Activated naive CD4-positive, alpha-beta T cell treated with anti-CD3 and anti-CD28 coated beads, Interleukin-2, amount 50 U/mL, for 72 hours (primary cell): ENCODE measurements at places on chromosomes 4 and X.

DNA sequence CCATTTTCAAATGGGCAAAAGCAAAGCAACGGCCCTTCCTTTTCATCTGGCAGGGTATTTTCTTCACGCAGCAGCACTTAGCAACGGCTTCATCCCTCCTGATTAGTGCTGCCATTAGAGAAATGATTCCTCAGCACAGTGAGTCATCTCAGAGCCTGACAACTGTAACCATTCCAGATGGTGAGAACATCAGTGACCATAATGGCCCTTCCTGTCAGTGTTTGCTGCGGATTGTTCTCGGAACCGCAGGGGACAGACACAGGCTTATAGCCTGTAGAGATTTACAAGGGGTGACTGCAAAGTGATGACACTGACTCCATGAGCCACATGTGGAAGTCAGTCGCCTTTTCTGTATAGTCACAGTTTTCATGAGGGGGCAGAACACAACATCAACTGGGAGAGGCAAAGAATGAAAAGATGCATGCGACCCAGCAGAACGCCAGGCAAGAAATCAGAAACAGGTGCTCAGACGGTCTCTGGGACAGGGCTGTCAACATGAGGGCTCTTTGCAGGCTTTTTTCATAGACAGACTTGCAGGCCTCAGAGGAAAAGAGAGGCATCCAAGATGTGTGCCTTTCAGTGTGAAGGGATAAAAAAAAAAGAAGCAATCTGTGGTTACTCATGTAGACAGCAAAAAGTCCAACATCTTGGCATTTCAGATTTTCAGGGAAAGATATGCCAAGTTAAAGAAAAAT is 69.9 kb upstream of the FBXW7 start:
- DNase-seq = no peak

DNA sequence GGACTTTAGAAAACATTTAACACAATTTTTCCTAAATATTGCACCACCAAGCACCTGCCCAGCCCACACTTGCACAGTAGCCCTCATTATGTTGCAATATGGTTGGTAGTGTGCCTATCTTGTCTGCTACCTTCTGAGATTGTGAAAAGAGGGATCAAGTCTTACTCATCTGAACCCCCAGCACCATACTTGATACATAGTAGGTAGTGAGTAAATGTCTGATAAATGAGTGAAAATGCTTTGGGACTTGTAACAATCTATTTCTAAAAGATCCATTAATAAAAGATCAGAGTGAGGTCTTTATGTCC is 118.4 kb upstream of the MED14 start:
- no peak for DNase-seq

- DNase-seq = peak; percentile 59
These were observed 5.3 kb downstream of the GAGE10 start for GRCh38 chrX:49308604-49309269.

GRCh38 chr4:120057416-120057815 is 9.2 kb downstream of the MAD2L1 start:
- DNase-seq = no peak

- peak; percentile 59 for DNase-seq
These were observed 88.2 kb upstream of the TNIP3 start for GRCh38 chr4:121252224-121252806.

- DNase-seq = no peak
These were observed 72.5 kb downstream of the FAT1 start for GRCh38 chr4:186651181-186651603.

- DNase-seq = no peak
These were observed 603.7 kb downstream of the GRXCR1 start for GRCh38 chr4:43496188-43496587.

GRCh38 chr4:16124232-16124631 is 40.4 kb upstream of the PROM1 start:
- DNase-seq = no peak

DNA sequence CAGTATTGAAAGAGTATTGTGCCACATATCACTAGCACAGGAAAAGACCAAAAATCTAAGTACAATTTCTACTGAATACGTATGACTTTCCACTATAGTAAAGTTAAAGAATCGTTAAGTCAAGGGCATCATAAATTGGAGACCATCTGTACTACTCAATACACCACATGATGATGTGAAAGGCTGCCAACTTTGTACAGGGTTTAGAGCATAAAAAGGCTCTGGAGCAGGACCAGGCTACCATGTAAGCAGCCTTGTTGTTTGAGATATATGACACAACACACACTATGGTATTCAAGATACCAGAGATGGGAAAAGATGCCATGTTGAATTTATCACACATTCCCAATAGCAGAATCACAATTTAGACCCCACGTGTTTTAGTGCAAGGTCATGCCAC is 294.9 kb upstream of the TRPC5 start:
- no peak for DNase-seq

GRCh38 chr4:80263541-80264351 is 2.7 kb upstream of the FGF5 start:
- DNase-seq = no peak

- DNase-seq = no peak
These were observed 2.3 kb upstream of the HPRT1 start for GRCh38 chrX:134457708-134458107.

DNA sequence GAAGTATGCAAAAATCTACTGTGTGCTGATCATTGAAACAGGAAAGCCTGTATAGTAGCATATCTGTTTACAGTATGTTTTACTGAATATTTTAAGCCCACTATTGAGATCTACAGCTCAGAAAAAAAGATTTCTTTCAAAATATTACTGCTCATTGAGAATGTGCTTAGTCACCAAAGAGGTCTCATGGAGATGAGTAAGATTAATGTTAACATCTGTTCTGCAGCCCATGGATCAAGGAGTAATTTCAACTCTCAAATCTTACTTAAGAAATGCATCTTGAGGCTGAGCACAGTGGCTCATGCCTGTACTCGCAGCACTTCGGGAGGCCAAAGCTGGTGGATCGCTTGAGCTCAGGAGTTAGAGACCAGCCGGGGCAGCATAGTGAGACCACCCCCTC is 3.3 kb downstream of the RNF4 start:
- no peak for DNase-seq

GRCh38 chr4:168699224-168699878 is 202.5 kb downstream of the PALLD start:
- DNase-seq = no peak

DNA sequence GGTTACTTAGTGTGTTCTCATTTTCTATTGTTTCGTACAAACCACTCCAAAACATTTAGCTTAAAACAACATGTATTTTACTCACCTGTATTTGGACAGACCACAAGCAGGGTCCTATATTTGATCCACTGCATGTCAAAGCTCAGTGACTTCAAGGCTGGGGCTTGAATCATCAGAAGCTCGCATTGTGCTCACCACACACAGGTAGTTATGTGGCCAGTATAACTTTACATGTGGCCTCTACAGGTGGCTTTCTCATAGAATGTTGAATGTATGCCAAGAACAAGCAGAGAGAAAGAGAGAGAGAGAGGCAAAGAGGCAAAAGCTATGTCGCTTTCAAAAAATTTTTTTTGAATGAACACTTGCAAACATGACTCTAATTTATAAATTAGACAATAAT is 107.6 kb downstream of the QRFPR start:
- no peak for DNase-seq

- no peak for DNase-seq
These were observed 15.5 kb upstream of the SCRG1 start for GRCh38 chr4:173414456-173414855.

GRCh38 chrX:72038016-72038415 is 93.7 kb downstream of the RTL5 start:
- DNase-seq = no peak

- no peak for DNase-seq
These were observed 47.3 kb upstream of the SCML1 start for GRCh38 chrX:17689971-17690409.

- no peak for DNase-seq
These were observed 2.3 kb downstream of the FAM47C start for GRCh38 chrX:37010496-37010895.

GRCh38 chrX:10450229-10450958 is 170.0 kb downstream of the MID1 start:
- no peak for DNase-seq

DNA sequence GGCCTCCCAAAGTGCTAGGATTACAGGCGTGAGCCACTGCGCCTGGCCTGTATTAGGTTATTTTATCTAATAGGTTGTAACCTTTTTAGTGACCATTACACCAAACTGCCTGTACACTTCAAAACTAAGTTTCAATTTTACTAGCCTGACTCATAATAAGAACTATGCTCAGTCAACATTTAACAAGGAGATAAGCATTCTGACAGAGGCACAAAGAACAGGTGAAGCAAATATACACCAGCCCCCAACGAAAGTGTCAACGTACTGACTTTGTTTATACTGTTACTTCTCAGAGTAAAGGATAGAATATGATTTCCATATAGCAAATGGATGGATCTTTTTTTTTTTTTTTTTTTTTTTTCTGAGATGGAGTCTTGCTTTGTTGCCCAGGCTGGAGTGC is 62.8 kb downstream of the SHISA3 start:
- DNase-seq = no peak

- DNase-seq = no peak
These were observed 312.7 kb downstream of the SPRY1 start for GRCh38 chr4:123709336-123709735.

DNA sequence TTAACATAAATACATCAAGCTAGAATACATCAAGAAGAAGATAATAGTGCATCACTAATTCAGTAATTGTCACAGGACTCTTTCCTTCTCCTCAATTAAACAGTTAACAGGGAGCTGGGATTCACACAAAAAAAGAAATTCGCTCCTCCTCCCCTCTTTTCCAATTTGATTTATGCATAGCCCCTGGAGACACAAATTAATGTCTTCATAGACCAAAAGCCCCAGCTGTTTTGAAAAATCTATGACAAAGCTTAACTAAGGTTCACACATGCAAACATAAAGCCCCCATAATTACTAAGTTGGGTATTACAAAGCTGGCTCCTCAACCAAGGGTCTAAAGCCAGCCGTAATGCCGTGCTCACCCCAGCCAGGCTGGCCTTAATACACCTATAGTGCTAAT is 61.2 kb downstream of the ENOX2 start:
- DNase-seq = no peak

GRCh38 chr4:82599336-82599735 is 37.5 kb upstream of the TMEM150C start:
- DNase-seq = no peak

GRCh38 chrX:103741879-103742278 is 31.2 kb downstream of the TMEM31 start:
- DNase-seq = no peak

- DNase-seq = no peak
These were observed 51.4 kb upstream of the SOD3 start for GRCh38 chr4:24743927-24744326.

DNA sequence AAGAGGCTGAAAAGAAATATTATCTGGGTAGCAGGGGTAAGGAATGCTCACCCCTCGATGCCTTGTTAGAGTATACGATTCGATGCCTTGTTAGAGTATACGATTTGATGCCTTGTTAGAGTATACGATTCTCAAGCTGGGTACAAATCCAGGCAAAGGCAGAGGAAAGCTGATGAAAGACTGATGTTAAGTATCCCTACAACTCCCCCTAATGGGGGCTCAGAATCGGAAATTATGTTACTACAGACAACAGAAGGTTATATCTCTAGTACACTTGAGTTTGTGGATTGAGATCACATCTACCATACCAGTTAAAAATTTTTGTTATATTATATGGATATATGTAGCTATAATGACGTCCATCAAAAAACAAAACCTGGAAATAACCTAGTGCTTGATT is 4.8 kb downstream of the LRRC66 start:
- no peak for DNase-seq

DNA sequence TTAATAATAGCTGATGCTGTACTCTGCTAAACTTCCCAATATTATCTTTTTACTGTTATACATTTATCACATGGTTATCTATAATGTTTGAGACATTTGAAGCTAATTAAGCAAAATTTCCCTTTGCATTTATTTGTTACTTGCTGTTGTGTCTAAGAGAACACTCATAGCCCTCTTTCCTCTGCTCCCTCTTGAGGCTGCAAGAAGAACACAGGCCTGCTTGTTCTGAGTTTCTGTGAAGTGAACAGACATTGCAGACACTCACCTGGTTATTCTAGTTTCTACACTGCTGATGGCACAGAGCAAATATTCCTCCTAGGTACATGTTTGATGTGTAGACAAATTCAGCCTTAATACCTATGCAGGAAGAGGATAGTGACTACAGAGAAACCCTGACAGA is 367.8 kb downstream of the GASK1B start:
- no peak for DNase-seq

- DNase-seq = no peak
These were observed 36.9 kb downstream of the PDLIM5 start for GRCh38 chr4:94488670-94489069.

DNA sequence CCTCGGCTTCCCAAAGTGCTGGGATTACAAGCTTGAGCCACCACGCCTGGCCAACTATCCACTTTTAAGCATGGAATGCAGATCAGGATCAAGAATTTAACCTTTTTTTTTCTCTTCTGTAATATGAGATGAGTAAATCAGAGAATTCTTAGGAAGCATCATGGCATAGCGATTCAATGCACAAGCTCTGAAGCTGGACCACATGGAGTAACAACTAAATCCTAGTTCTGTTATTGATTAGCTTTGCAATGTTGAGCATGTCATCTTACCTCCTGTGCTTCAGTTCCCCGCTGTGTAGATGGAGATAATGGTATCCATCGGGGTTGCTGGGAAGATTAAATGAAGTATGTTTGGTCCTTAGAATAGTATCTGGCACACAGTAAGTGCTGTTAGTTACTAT is 1.9 kb upstream of the SNX25 start:
- no peak for DNase-seq
